ENCODE measurements at places on chromosomes 12 and 14.
A peak's percentile ranks its signal among the peaks of the same experiment; 100 is the strongest.

DNA sequence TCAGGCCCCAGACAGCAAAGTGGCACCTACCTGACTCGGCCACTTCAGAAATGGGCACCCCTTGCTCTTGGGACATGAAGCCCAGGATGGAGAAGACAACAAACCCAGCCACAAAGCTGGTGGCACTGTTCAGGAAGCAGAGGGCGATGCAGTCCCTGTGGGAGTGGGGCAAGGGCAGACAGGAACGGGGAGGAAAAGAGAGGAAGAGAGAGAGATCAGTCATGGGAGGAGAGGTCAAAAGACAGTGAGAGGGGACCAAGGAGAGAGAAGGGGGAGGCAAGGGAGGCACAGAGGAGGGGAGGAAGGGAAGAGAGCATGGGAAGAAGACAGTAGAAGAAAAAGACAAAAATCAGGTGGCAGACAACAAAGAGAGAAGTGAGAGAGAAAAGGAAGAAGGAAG, 16.6 kb downstream of the SLC6A12 start:
- DNase-seq: no peak

DNA sequence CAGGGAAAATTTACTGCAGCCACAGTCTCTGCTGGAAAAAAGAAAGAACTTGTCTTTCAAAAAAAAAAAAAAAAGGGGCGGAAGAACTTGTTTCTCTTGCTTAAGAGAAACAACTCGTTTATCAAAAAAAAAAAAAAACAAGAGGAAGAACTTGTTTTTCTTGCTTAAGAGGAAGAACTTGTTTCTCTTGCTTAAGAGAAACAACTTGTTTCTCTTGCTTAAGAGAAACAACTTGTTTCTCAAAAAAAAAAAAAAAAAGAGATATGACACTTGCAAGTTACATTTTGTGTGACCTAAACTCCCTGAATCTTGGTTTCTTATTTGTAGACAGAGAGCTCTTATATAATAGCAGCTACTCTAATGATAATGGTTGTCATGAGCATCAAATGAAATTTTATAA, 44.7 kb upstream of the USP15 start:
- no peak for DNase-seq

DNA sequence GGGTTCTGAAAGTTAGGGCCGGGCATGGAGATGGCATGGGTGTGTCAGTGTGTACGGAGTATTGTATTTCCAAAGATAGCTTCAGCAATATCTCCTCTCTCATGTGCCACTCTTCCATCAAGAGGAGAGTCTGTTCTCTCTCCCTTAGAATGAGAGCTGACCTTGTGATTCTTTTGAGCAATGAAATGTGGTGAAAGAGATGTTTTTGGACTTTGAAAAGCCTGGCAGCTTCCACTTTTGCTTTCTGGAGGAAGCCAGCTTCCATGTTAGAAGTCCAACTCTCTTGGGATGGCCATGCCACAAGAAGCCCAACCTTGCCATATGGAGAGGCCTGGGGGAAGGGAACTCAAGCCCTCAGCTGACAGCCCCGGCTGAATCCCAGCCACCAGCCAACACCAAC, 72.4 kb upstream of the GZMB start:
- DNase-seq: no peak

- DNase-seq: no peak
These were observed 145.2 kb upstream of the RTL1 start for GRCh38 chr14:101048766-101049165.

GRCh38 chr12:103766028-103766427, 75.0 kb downstream of the NT5DC3 start:
- no peak for DNase-seq

- DNase-seq: no peak
These were observed 7.2 kb upstream of the DICER1 start for GRCh38 chr14:95164506-95164905.

GRCh38 chr12:91361864-91362263, 179.2 kb upstream of the DCN start:
- peak; percentile 75 for DNase-seq

DNA sequence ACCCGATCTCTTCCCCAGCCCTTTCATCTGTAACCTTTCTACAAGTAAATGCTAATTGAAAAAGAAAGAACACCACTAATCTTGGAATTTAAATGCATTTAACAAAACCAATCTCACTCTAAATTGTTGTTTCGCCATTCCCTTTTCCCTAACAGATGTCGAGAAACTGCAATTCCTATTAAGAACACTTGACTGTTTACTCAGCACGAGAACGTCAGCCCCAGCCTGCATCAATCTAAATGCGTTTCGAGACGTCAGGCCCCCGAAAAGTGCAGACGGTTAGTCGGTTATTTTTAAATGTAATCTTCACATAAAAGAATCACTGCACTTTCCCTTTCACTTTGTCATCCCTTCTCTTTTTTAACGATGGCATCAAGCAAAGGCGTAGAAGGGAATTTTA, 837.6 kb downstream of the VRK1 start:
- no peak for DNase-seq

DNA sequence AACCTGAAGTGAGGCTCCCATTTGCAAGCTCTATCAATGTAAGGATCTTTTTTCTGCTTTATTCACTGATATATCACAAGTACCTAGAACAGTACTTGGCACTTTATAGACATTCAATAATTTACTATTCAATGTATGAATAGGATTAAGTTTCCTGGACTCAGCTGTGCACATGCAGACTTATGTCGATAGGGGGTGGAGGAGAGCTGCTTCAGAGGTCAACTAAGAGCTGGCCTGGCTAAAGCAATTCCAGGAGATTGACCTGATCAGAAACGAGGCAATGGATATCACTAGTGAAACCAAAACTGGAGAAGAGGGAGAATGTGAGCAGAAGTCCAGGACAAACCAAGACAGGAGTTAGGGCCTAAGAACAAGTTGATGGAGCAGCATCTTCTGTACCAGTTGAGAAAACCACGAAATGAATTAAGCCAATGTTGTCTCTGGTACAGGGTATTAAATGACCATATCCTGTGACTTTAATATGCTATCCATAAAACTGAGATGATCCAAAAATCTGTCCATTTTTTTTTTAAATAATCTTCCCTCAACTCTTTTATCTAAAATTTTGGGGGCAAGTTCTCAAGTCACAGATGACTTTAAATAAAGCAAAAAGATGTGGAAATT, 169.2 kb downstream of the PIK3C2G start:
- peak; percentile 84 for DNase-seq

- DNase-seq: no peak
These were observed 156.3 kb downstream of the PELI2 start for GRCh38 chr14:56274556-56274955.

GRCh38 chr12:2679068-2679815, 115.5 kb upstream of the FKBP4 start:
- DNase-seq: no peak

GRCh38 chr14:54166049-54166950, 209.7 kb upstream of the BMP4 start:
- DNase-seq: no peak
